Cerebellar nuclear complex (tissue), 1 donor: ENCODE measurements at places on chromosomes 13 and 19.

GRCh38 chr13:114103801-114104654 is 28.4 kb downstream of the RASA3 start:
- DNase-seq, result no peak

DNA sequence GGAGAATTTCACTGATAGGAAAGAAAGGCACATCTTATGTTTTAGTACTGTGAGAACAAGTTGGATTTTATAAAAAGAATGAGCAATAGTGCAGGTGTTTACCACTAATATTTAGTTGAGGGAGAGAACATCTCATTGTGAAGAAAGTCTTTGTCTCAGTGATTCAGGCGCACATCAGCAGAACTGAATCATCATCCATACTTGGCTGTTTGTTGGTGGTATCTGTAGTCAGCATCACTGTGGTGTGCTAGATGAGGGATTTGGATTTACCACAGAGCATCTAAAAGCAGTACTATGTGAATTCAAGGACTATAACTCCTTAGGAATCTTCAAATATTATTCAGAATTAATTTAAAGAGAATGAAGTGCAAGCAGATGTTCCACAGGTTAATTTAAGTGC is 1380.5 kb upstream of the ATXN8OS start:
- DNase-seq, result no peak

DNA sequence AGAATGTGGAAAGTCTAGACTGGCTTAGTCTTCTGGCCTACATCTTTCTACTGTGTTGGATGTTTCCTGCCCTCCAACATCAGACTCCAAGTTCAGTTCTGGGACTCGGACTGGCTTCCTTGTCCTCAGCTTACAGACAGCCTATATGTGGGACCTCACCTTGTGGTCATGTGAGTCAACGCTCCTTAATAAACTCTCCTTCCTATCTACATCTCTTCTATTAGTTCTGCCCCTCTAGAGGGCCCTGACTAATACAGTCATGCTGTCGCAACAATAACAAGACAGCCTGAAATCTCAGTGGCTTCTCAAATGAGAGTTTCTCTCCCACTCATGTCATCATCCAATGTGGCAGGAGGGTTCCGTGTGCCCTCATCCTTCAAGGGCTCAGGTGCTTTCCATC is 347.8 kb downstream of the MZT1 start:
- no peak for DNase-seq

DNA sequence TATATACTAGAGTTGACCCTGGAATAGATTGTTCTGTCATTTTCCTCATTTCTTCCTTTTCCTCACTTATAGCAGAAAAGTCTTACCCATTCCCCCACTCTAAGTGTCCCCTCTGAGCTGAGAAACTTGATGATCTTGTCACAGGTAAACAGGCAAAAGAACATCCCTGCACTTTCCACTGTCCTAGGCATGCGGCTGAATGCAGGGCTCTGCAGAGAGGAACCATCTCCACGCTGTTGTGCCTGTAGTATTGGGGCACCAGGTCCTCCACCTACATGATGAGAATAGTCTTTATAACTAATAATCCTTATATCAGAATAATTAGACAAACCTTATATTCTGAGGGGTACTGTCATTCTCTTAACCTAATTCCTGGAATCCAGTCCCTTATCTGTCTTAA is 211.3 kb downstream of the RBM26 start:
- no peak for DNase-seq

DNA sequence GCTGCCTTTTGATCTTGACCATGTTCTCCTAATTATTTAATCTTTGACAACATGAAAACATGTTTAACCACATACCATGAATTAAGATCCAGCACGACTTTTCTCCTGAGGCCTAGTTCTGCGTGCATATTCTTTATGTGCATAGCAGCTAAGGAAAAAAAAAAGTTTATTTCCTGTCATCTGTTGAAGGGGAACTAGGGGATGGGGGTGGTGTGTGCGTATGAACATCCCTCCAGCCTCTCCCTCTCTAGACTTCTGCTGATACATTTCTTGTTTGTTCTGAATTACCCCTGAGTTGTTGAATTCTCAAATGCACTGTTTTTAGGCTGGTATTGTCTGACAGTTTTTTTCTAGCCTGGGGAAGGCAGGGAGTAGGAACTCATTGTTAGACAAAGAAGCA is 543.3 kb downstream of the FGF9 start:
- DNase-seq, result no peak

DNA sequence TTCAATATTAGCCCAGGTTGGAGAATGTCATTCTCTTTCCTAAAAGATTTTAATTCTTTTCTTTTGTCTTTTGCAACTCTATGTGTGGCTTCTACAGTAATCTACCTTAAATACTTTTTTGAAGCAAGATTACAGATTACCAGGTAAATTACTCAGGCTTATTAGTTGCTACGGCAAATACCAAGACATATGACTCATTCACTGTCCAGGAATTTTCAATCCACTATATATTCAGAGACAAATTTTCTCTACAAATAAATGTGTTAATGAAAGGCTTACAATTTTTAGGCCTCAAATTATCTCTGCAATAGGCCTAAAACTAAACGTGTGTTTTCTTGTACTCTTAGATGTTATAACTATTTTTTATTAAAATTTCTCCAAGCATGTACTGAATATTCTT is 631.3 kb downstream of the DIAPH3 start:
- DNase-seq, result no peak

DNA sequence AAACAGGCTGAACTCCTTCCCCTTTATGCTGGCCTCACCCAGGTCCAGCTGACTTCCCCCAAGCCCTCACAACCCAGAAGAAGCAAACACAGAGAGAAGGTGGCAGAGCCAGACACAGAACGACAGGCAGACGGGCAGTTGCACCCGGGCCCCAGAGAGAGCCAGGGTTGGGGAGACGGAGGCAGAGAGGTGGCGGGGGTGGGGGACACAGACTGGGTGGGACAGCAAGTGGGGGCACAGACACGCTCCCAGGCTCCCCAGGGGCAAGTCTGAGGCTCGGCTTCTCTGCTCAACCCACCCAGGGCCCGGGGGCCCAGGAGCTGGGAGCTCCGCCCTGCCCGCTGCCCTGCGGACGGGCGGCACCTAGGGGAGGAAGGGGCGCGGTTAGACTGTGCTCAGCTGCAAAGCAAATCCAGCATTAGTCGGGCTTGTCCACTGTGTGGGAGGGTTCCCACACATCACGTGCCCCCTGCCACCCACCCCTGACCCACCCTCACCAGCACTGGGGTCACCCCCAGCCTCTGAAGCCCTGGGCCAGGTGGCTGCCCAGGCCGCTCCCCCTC is 31.3 kb upstream of the ASF1B start:
- no peak for DNase-seq

- no peak for DNase-seq
Observed at GRCh38 chr19:18611327-18612050, 1.2 kb upstream of the TMEM59L start.

DNA sequence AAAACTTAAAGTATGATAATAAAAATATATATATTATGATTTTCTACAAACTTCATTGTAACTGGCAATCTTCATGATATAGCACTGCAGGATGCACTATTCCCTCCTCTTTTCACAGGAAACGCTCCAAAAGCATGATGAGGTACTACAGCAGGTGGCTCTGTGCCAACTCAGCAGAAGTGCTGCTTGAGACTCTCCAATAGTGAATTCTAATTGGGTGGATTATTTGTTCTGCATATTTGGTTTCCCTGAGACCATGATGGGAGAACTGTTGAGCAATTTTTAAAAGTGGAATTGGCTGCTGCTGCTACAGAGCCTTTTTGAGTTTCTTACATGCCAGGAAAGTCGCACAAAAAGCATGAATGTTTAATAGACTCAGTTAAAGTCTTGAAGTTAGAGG is 1782.4 kb upstream of the PCDH20 start:
- DNase-seq, result no peak

- no peak for DNase-seq
Observed at GRCh38 chr13:34401696-34402095, 540.4 kb upstream of the NBEA start.

DNA sequence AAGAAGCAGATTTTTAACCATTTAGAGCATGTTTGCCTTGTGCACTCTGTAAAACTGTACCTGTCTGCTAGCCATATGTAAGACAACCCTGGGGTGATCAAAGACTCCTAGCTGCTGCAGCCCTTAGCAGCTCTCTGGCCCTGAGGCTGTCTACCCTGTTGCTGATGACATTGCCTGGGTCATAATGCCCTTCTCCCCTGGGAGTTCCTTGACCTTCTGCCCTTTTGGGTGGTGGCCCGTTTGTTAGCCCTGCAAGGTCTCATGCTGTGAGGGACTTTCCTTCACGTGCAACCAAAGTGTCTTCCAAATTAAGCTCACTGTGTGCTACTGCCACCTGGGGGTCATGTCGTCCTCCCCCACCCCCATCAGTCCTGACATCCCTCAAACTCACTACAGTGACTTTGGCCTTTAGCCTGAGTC is 7.4 kb downstream of the GPC6 start:
- no peak for DNase-seq

DNA sequence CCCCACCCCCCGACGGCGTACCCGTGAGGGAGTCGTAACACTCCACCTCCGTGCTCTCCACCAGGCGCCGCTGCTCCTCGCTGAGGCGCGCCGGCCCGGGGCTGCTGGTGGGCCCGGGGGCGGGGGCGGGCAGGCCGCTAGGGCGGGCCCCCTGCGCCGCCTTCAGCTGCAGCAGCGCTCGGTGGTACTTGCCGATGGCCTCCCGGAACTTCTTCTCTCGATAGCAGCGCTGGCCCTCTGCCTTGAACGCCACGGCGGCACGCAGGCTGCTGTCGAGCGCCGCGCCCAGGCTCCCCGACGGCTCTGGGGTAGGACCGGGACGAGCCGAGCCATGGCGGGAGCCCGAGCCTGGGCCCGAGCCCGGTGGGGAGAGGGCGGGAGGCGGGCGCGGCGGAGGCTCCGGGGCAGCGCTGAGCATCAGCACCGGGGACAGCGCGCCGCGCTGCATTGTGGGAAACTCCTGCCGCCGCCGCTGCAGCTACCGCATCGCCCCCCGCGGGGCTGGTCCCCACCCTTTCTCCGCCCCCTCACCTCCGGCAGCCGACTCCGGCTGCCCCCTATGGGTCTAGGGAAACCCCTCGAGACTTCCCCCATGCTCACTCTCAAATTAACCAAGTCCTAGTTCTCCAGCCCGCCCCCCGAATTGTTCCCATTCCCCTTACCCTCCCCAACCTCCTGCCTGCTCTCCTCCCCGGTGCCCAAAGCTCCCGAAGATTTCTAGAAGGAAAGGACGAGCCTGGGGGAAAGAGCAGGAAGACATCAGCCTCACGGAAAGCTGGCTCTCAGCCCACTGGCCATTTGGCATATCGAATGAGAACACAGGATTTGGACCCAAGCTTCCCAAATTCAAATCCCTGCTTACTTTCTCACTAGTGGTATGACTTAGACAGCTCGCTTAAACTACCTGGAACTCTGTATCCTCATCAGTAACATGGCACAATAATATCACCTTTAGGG is at the start of gene TTC9B:
Gene TTC9B (minus strand): TSS at position 451 of the 957 bp plus-strand sequence. CDS start 3 bp downstream, at position 448.
- no peak for DNase-seq

- DNase-seq, result no peak
Observed at GRCh38 chr19:38634757-38635482, 12.5 kb upstream of the ACTN4 start.

GRCh38 chr19:10335352-10335985 is 2.1 kb upstream of the RAVER1 start:
- no peak for DNase-seq

DNA sequence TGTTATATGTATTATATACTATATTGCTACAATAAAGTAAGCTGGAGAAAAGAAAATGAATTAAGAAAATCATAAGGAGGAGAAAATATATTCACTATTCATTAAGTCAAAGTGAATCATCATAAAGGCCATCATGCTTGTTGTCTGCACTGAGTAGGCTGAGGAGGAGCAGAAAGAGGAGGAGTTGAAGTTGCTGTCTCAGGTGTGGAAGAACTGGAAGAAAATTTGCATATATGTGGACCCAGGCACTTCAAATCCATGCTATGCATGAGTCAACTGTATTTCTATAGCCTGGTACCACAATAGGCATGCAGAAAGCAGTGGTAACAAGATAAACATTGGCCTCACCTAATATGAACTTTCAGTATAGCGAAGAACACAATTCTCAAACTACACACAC is 135.9 kb upstream of the SGCG start:
- DNase-seq, result no peak

DNA sequence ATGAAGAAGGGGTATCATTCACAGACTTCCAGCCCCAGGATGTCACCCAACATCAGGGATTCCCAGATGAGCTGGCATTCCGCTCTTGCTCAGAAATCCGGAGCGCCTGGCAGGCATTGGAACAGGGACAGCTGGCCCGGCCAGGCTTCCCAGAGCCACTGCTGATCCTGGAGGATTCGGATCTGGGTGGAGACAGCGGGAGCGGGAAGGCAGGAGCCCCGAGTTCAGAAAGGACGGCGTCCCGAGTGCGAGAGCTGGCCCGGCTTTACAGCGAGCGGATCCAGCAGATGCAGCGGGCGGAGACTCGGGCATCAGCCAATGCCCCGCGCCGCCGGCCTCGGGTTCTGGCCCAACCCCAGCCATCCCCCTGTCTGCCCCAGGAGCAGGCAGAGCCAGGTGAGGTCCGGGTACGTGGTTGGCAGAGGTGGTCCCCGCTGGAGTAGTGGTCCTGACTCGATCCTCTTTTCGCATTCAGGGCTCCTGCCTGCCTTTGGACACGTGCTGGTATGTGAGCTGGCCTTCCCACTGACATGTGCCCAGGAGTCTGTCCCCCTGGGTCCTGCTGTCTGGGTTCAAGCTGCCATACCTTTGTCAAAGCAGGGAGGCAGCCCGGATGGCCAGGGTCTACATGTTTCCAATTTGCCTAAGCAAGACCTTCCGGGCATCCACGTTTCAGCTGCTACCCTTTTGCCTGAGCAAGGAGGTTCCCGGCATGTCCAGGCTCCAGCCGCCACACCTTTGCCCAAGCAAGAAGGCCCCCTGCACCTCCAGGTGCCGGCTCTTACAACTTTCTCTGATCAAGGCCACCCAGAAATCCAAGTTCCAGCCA is 11.0 kb downstream of the PLEKHG2 start:
- no peak for DNase-seq

- DNase-seq, result no peak
Observed at GRCh38 chr19:46221981-46222610, 7.4 kb upstream of the IGFL1 start.
